ENCODE measurements at places on chromosomes 1 and 21.

GRCh38 chr1:81305997-81306452, 494.7 kb upstream of the ADGRL2 start:
- no peak for DNase-seq

DNA sequence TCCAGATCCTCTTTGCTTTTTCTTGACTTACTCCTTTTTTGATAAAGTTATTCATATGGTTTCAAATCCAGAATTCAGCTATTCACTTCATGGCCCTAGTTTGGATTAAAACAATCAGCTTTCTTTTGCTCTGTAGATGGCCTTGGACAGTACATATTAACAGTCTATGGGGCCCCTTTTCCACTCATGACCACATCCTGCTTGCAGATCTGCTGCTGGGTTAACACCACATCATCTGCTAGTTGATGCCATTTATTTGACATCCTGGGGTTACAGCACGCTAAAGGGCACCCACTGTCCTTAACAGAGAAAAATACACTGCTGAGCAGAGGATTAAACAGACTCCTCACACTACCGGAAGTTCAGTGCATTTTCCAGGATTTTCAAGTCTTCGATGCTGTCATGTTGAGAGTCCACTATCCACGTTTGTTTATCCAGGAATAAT, 941 bp upstream of the IFI16 start:
- DNase-seq: no peak

- no peak for DNase-seq
Observed at GRCh38 chr1:202966006-202966898, 805 bp downstream of the CYB5R1 start.

DNA sequence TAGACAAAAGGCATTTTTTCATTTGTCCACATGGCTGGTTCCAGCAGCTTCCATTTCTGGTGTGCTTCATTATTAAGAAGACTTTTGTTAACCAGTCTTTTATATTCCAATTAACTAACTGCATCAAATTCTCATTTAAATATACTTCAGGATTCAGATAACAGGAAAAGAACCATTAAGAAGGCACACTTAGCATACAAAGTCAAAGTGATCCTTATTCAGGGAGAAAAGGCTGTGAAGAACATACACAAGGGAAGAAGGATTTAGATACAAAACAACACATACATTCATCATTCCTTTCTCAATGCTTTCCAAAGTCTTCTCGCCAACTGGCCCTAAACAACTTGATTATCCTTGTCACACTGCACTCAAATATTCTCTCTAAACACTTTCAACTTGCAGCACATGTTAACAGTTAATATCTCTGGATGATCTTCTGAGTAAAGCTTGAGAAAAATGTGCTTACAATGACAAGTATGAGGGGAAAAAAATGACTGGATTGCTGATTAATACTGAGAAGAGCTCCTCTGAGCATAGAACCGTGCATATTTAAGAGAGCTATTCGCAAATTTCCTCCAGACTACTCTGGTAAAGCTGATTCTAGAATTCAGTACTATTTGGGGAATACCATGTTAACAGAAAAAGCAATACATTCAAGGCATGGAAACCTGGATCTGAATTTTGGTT, 225.2 kb upstream of the TNR start:
- no peak for DNase-seq

- DNase-seq: no peak
Observed at GRCh38 chr1:185318431-185319138, 1.5 kb upstream of the IVNS1ABP start.

DNA sequence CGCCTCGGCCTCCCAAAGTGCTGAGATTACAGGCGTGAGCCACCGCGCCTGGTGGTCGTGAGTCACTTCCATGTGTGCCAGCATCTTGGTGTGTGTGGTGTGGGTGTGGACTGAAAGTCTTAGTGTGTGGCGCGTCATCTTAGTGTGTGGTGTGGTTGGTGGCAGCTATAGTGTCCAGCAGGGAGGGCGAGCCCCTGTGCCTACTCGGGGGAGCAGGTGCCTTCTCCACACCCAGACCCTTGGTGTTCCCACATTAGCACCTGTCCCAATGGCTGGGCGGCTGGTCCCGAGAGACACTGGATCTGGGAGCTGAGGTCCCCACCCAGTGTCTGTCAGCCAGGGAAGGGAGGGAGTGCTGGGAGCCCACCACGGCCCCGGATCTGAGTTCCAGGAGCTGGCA, 2.8 kb downstream of the SCNN1D start:
- DNase-seq: no peak

GRCh38 chr1:174367892-174368291, 79.9 kb upstream of the GPR52 start:
- no peak for DNase-seq

DNA sequence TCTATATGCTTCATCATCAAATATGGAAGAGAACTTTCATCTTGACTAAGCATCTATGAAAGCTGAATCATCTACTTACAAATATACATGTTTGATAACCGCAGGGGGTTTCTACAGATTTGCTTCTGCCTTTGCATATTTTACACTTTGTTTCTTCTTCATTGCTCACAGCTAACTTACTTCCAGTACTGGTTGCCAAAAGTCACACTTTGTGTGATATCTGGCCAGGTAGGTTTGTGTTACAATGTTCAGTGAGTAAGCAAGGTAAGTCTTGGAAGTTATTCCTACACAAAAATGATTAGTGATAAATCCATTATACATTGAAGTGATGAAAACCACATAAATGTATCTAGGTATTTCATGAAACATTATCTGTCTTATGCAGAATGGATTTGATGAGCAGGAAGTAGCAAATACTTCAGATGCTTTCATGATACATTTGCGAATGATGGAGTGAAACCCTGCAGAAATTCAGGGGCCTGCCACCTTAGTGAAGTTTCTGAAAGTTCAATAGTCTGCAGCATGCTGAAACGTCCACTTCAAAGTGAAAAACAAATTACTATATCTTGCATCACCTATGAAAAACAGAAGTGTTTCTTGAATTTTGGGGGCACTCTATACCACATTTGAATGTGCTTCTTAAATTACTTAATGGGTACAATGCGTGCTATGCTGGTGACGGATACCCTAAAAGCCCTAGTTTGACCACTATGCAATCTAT, 187.3 kb downstream of the ATP6V1G3 start:
- no peak for DNase-seq

DNA sequence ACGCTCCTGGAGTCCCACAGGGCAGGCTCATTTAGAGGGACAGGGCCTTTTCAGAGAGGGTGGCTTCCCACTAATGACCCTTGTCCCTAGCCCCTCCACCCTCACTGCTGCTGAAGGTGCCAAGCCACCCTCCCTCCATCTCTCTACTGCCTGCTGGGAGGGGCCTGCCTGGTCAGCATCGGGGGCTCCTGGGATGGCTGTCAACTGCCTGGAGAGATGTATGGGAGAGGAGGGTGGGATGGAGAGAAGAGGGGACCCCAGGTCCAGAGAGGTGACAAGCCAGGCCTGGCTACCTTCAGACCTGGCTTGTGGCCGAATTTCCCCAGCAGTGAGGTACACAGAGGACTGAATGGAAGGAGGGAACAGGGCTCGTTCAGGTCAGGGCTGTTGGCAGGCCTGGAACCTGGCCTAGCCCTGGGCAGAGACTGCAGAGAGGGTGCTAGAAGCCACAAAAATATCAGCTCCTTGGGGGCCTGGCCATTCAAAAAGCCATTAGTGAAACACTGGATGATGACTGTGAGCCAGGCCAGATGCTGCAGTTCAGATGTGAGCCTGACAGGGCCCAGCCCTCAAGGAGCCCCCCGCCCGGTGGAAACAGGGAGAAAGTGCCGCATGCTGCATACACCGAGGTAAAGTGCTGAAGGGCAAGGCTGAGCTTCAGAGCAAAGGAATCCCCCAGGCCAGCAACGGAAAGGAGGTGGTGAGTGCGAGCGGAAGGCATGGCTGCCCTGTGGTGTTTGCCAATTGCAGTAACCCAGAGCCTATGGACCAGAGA, 20.0 kb downstream of the MMEL1 start:
- DNase-seq: no peak

DNA sequence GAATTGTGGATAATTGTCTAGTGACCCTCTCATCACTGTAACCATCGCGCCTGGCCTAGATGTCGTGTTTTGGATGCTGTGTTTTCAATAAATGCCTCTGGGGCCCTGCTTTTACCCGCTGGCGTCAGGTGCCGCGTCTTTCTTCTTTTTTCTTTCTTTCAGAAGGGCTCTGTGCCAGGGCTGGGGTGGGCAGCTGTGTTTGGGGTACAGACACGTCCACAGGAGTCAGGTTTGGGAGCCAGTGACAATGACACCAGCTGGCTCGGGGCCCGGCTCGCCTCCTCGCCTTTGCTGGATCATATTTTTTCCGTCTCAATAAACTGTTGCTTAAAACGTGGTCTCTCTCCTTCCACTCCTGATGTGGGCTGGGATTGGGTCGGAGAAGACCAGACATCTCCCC, 16.1 kb downstream of the TMEM201 start:
- DNase-seq: no peak

GRCh38 chr21:43188592-43189210, 19.9 kb downstream of the CRYAA start:
- no peak for DNase-seq

GRCh38 chr1:25658791-25659431, 42.3 kb downstream of the MAN1C1 start:
- no peak for DNase-seq

DNA sequence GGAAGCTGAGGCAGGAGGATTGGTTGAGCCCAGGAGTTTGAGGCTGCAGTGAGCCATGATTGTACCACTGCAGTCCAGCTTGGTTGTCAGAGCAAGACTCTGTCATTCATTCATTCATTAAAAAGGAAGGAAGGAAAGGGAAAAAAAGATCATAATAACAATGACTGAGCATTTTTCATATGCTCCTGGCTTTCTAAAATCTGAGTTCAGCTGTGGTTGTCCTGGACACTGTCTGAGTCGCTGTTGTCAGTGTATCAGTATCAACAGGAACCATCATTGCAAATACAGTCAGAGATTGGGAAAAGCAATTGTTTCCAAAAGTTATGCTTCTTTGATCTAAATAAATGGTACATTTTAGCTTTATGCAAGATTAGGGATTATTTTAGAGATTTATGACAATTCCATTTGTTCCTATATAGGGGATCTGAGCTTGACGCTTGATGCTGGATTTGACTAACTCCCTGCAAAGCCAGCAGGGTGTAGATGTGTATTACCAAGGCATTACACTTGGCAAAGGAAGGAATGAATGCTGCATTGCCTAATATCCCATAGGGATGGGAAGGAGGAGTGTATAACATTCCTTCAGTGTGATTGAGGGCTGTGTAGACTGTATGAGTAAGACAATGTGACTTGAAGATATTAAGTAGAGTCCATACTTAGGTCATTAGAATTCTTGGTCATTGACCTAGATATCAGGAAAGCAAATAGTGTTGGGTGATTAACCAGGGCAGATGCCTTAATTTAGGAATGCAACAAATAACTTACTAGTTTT, 100.2 kb downstream of the DISP1 start:
- DNase-seq: no peak

- DNase-seq: no peak
Observed at GRCh38 chr1:76668046-76668445, 199.2 kb upstream of the ST6GALNAC5 start.

DNA sequence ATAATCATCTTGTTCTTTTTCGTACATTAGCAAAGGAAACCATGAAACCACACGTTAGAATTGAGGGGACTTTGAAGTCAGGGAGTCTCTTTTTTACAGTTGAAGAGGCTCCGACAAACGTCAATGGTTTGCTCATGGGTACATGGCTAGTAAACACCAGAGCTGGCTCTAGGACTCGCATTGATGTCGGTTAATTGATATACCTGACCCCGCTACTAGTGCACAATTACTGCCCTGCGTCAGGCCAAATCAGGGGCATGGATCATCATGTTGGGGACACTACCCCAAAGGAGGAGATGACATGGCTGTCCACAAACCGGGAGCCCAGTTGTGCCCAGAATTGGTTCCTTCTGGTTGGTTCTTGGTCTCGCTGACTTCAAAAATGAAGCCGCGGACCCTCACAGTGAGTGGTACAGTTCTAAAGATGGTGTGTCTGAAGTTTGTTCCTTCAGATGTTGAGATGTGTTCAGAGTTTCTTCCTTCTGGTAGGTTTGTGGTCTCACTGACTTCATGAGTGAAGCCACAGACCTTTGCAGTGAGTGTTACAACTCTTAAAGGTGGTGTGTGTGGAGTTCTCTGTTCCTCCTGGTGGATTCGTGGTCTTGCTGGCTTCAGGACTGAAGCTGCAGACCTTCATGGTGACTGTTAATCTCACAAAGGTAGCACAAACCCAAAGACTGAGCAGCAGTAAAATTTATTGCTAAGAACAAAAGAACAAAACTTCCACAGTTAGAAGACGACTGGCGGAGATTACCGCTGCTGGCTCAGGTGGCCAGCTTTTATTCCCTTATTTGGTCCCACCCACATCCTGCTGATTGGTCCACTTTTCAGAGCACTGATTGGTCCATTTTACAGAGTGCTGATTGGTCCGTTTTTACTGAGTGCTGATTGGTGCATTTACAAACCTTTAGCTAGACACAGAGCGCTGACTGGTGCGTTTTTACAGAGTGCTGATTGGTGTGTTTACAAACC, 126.9 kb upstream of the ERRFI1 start:
- no peak for DNase-seq

- no peak for DNase-seq
Observed at GRCh38 chr1:205933671-205934618, 9.3 kb downstream of the SLC26A9 start.

GRCh38 chr21:27292229-27292628, 325.3 kb upstream of the ADAMTS5 start:
- no peak for DNase-seq

- DNase-seq: no peak
Observed at GRCh38 chr1:232986527-232986922, 36.1 kb downstream of the NTPCR start.

DNA sequence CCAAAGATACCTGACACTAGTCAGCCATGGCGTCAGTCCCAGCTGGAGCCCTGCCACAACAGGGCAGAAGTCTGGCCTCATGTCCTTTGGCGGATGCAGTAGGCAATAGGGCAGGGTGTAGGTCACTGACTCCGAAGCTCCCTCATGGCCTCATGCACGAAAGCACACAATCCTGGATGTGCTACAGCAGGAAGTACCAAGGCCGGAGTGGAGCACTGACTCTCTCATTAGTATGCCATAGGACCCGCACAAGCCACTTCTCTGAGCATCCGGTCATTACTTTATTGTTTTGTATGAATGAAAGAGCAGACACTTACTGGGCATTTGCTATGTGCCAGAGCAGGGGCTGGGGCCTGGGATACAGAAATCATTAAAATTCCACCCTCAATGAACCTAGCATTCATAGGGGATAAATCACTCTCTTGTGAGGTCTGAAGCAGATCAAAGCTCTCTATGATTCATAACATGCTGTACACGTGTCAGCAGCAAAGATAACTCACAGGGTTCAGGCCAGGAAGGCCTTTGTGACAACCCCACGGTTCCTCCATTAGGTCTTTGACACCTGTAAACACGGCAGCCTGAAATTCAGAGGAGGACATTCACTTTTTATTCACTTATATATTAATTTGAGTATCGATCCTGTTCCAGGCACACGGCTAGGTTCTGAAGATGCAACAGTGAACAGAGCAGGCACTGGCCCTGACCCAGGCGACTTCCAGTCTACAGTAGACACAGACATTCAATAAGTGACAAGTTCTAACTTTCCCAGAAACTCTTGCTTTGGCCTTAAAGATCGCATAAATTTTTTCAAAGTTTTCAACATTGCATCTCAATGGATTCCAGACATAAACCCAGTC, 357.9 kb upstream of the USP24 start:
- no peak for DNase-seq
